ENCODE measurements at places on chromosomes 4 and X.

DNA sequence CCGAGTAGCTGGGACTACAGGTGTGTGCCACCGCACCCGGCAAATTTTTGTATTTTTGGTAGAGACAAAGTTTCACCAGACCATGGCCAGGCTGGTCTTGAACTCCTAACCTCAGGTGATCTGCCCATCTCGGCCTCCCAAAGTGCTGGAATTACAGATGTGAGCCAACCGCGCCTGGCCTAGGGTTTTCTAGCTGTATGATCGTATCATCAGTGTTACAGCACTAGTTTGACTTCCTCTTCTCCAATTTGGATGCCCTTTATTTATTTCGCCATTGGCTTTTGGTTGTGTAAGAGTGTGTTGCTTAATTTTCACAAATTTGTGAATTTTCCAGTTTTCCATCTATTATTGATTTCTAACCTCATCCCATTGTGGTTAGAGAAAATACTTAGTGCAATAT is 5.2 kb downstream of the TKTL1 start:
- DNase-seq, result no peak

GRCh38 chr4:67926485-67926884 is 36.8 kb downstream of the TMPRSS11A start:
- no peak for DNase-seq

DNA sequence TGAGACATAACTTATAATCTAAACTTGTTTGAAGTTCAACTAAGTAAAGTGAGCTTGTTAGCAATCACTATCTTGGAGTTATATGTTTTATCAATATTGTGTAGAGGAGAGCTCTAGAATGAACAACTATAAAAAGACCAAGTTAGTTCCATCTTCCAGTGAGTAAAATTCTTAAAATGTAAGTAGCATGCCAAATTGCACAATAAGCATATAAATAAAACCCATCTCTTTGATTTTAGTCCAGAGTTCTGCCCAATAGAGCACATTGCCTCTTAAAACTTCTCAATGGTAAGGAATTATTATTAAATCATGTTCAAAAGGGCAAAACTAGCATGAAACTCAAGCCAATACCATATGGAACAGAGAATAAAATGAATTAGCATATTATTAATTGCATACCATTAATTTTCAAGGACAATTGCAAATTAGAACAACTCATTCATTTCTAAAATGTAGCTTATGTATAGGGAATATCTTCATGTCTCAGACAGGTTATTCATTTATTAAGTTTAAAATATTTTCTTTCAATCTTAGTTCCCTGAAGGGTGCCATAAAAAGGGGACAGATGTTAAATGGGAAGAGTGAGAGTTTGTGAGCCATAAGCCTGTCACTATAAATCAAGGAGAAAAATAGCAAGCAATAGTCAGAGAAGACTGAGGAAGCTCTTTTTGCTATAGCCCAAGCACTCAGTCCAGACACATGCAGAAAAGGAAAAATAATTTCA is 507.6 kb downstream of the CENPC start:
- no peak for DNase-seq

DNA sequence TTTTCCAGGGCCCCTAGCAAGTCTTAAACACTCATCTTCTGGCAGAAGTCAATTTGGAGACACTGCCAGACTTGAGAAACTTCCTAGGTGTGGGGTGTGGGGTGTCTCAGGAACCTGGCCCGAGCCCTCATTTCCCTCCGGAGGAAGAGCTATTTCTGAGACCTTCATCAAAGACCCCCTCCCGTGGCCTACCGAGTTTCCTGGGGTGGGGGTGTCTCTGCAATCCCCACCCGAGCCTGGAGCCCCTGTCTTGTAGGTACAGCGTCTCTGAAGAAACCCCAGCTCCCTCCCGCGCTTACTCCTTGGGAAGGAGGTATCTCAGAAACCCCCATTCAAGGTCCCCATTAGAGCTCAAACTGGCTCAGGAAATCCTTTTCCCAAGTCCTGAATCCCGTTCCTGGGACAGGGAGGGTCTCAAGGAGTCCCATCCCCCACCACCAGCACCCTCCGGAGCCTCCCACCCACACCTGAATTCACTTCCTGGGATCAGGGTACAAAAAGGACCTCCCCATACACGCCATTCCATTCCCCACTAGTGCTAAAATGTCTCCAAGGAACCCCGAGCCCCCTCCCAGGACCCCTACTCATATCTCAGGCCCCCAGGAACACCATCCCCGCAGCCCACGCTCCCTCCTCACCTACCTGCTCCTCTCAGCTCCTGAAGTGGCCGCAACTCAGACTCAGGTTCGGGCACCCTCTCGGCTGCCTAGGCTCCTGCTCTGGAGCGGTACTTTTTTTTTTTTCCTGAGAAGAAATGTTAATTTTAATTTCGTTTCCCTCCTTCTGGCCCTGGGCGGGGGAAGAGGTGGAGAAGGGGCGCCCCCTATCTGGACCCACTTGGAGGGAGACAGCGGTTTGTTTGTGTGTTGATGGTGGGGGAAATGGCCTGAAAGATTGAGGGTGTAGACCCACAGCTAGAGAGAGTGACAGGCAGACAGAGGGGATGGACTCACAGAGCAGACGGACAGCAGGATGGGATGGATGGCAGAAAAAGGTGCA is 1.1 kb downstream of the SLC38A5 start:
- no peak for DNase-seq

DNA sequence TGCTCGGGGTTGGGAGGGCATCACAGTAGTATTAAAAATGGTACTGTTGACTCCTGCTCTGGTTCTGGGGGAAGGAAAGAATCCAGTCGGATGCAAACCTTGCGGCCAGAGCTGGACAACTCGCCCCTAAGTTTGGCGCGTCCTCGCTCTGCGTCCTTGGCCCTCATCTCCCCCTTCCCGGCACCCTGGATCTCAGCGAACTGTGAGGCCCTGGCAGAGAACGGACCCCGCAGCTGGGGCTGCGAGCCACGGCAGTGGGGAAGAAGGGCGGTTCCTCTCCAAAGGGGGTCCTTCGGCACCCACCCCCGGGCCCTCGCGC is 14.0 kb downstream of the ARHGEF6 start:
- DNase-seq, result no peak

- DNase-seq, result no peak
Observed at GRCh38 chr4:109332926-109333464, 30.5 kb upstream of the COL25A1 start.

DNA sequence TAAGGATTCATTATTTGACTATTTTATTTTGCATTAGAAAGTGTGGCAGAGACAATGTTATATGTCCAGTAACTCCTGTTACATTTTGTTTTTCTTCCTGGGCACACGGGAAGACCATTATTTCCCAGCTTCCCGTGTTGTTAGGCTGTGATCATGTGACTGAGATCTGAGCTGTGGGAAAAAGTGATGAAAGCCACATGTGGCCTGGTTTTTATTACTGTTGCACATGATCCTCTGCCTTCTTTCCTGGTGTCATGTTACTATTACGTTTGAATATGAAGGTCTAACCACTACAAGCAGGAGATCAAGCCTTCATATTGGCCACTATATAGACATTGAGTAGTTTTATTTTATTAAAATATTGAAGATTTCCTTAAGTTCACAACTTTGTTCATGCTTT is 28.2 kb upstream of the MID1 start:
- DNase-seq, result no peak

DNA sequence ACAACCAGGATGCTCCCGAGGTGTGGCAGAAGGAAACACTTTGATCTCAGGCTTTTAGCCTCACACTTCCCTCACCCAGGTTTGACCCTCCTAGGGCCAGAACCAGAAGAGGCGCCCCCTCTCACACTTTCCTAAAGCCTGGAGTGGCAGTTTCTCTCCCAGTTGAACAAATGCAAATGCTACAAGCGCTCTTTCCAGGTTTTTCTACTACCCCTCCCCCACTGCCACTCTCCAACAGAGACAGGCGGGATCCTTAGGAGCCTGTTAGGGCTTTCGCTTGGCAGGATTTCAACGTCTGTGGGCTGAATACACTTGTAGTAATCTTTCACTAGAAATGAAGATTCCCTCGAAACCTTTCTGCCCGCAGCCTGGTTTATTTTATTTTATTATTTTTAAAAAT is 2.4 kb downstream of the TSC22D3 start:
- DNase-seq, result peak; percentile 13

DNA sequence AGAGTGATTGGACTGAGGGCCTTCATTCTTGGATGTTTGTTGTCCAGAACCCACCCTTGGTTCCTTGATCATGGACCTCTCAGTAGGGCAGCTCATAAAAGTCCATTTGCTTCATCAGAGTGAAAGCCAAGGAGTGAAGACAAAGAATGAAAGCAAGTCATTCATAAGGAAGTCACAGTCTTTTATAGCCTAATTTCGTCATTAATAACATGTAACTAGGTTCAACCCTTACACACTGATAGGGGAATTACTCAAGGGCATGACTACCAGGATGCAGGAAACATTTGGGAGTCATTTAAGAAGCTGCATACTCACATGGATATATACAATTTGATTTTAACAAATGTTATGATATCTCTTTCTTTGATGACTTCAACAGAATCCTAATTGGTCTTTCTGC is 95.2 kb downstream of the RPA4 start:
- no peak for DNase-seq

DNA sequence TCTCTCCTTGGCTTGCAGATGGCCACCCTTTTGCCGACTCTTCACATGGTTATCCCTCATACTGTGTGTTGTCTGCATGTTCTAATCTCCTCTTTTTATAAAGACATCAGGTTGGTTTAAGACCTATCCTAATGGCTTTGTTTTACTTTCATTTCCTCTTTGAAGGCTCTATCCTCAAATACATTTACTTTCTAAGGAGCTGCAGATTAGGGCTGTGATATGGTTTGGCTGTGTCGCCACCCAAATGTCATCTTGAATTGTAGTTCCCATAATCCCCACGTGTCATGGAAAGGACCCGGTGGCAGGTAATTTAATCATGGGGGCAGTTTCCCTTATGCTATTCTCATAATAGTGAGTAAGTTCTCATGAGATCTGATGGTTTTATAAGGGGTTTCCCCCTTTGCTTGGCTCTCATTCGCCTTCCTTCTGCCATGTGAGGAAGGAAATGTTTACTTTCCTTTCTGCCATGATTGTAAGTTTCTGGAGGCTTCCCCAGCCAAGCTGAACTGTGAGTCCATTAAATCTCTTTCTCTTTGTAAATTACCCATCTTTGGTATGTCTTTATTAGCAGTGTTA is 204.5 kb downstream of the RELL1 start:
- no peak for DNase-seq

DNA sequence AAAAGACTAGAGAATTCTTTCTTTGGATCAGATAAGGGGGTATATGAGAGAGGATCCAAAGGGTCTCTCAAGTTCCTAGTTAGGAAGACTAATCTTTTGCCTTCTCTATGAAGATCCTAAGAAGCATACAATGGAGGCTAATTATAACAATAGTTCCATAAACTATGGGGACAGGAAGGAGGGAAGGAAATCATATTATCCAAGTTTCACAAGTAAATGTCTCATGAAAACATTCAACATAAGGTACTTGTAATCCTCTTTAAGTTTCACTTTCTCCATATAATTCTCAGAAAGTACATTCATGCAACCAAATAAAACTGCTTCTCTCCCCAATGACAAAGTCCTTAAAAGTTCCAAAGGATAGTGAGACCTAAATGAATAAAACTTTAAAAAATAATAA is 27.1 kb downstream of the STX18 start:
- DNase-seq, result no peak

GRCh38 chr4:10456595-10457254 is 501 bp downstream of the ZNF518B start:
- peak; percentile 81 for DNase-seq

DNA sequence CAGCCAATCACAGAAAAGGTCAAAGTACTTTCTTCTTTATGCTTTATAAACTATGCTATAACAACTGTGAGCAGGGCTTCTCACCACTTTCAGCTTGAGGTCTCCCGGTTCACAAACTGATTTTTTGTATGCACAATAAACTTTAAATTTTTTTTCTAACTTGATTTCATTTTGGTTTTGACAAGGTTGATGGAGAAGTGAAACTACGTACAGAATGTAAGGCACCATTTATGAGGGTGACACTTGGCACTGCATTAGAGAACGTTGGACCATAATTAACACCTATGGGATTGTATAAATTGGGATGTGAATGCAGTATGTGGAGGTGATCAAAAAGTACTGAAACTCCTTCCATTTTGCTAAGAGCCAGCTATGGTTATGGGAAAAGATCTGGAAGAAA is 857.9 kb upstream of the HTR2C start:
- no peak for DNase-seq

DNA sequence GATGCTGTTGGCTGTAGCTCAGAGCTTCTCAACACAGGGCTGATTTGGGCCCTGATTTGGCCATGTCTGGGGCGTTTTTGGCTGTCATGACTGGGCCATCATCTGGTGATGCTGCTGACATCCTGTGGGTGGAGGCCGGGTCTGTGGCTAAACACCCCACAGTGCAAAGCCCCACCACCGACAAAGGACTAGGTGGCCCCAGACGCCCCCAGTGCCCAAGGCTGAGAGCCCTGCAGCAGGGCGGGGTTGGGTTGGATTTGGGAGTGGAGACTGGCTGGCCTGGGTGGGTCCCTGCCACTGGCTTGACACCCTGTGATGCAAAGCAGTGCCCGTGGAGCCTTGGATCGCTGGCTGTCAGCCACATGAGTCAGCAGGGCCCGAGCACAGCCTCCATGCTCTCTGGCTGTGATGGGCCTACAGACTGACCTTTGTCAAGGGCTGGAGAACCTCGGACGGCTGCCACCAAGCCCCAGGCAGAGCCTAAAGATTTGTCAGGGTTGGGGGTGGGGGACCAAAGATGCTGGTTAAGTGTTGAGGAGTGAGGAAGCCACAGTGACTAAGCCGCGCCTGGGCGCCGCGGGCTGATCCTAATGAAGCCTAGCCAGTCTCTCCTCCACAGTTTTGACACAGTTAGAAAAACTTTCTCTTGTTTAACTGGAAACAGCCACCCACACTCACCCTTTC is 28.3 kb downstream of the CYTL1 start:
- DNase-seq, result peak; percentile 77

GRCh38 chr4:37908488-37909331 is 17.8 kb downstream of the TBC1D1 start:
- DNase-seq, result peak; percentile 83

- no peak for DNase-seq
Observed at GRCh38 chrX:149267878-149268813, 237.0 kb downstream of the IDS start.

GRCh38 chr4:74768857-74769525 is 25.3 kb downstream of the BTC start:
- DNase-seq, result peak; percentile 46

- no peak for DNase-seq
Observed at GRCh38 chrX:39452401-39452800, 645.4 kb downstream of the BCOR start.

GRCh38 chr4:109998867-109999584 is 86.3 kb downstream of the EGF start:
- DNase-seq, result peak; percentile 76

GRCh38 chrX:31199056-31199839 is 127.4 kb upstream of the FTHL17 start:
- DNase-seq, result no peak

- DNase-seq, result peak; percentile 76
Observed at GRCh38 chrX:53071604-53072417, 10.4 kb upstream of the TSPYL2 start.

- DNase-seq, result no peak
Observed at GRCh38 chr4:107837776-107838618, 13.3 kb downstream of the SGMS2 start.

DNA sequence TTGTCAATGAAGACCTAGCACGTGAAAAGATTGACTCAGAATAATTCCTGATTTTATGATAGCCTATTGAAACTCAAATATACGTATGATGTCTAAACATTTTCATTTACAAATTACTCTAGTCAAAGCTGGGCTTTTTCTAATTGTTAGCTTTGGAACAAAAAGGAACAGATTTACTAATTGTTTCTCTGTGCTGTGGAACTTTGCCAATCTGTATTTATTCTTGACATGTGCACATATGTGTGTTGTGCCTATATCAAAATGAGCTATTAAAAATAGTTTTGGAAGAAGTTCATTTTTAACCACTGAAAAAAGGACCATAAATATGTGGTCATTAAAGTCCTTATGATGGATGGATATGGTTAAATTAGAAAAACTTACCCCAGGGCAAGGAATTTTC is 85.4 kb upstream of the PACRGL start:
- no peak for DNase-seq
